ENCODE measurements at places on chromosomes 13 and 19.

- DNase-seq: peak; percentile 44
Observed at GRCh38 chr13:97434397-97435201, 630 bp downstream of the RAP2A start.

GRCh38 chr19:41352609-41353465, 885 bp downstream of the TGFB1 start:
- peak; percentile 89 for DNase-seq

DNA sequence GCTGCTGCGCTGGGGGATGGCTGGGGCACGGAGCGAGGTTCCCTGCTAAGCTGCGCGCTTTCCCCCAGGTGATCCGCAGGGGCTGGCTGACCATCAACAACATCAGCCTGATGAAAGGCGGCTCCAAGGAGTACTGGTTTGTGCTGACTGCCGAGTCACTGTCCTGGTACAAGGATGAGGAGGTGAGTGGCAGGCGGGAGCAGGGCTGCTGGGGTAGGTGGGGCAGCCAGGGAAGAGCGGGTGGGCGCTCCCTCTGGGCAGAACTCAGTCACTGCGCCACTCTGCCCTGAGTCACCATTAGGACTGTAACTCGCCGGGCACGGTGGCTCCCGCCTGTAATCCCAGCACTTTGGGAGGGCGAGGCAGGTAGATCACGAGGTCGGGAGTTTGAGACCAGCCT, 23.8 kb downstream of the TMED1 start:
- DNase-seq: no peak

GRCh38 chr13:51760592-51760991, 43.4 kb downstream of the DHRS12 start:
- DNase-seq: no peak

DNA sequence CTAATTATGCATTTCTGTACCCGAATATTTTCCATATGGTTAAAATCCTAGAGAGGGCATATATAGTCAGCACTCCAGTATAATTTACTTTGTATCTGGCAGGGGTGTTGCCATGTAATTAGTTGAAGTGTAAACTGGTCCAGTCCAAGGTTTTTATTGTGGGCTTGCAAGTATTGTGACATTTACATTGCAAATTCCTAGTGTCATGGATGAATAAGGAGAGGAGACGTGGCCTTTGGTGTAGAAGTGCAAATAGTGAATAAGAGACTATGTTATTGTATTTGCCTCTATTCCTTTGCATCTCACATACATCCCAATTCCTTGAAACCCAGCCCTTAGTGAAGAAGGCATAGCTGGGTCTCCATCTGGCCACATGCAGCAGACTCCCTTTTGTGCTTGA, 330.6 kb downstream of the ATP8A2 start:
- DNase-seq: no peak

- DNase-seq: no peak
Observed at GRCh38 chr13:80841414-80841813, 500.5 kb upstream of the SPRY2 start.

- DNase-seq: no peak
Observed at GRCh38 chr13:105848494-105848893, 687.0 kb downstream of the EFNB2 start.

GRCh38 chr13:110126391-110126961, 180.5 kb downstream of the COL4A1 start:
- DNase-seq: no peak

DNA sequence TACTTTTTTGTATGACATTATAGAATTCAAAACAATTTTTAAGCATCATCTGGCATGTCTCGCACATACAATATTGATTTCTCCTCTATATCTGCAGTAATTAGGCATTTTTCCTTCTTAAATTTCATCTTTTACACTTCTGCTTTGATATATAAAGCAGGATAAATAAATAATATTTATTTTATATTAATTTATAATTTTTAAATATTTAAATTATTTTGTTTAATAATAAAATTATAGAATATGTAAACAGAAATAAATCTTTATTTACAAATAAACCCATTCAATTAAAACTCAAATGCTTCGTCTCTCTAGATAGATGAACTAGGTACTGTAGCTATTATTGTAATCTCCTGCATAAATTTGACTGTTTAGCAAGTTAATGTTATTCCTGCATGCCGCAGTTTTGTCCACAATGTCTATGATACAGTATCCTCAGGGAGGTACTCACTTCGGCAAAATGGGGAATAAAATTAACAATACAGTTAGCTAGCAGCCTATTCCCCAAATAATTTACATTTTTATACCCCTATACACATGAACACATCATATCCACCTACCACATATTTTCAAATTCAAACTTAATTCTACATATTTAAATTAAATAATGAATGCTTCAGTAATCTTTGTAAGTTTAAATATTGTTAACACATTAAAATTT, 473.6 kb upstream of the SLC10A2 start:
- no peak for DNase-seq

- no peak for DNase-seq
Observed at GRCh38 chr13:64446372-64446771, 2783.8 kb downstream of the PCDH9 start.

GRCh38 chr13:40016953-40017660, 361.6 kb downstream of the COG6 start:
- no peak for DNase-seq

DNA sequence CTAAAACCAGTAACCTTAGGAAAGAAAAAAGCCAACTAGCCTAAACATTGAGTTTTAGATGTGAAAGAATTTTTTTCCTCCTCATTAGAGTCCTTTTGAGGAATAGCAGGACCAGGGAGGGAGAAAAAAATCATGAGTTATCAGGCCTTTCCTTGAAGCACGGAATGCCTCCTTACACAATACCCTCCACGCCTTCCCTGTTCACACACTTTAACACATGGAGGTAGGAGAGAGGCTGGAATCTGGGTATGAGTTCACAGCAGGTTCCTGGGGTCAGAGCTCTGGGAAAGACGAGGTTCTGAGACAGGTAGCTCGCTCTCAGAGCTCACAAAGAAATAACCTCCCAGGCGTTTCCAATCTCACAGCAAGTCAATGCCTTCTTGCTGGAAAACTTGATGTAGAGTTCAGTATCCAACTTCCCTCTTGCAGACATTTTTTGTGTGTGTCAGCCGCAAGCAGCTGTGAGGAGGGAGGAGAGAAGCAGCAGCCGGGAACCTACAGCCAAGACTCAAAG, 716 bp downstream of the ZNF573 start:
- DNase-seq: no peak

DNA sequence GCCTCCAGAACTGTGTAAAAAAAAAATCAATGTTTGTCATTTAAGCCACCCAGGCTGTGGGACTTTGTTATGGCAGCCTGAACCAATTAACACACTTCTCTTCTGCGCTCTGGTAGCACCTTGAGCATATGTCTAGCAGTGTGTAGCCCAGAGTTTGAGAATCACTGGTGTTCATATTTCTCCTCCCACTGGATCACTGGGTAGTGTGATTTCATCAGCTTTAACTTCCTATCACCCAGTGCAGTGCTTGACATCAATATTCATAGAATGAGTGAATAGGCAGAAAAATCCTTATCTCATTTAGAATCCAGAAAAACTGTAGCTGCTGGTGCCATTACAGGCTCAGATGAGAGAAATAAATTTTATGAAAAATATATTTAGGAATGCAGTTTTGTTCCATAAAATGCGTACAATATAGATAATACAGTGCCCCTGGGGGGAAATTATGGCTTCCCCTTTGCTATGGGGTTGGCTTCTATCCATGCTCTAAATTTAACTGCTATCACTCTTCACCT, 30.7 kb upstream of the WASF3 start:
- no peak for DNase-seq

DNA sequence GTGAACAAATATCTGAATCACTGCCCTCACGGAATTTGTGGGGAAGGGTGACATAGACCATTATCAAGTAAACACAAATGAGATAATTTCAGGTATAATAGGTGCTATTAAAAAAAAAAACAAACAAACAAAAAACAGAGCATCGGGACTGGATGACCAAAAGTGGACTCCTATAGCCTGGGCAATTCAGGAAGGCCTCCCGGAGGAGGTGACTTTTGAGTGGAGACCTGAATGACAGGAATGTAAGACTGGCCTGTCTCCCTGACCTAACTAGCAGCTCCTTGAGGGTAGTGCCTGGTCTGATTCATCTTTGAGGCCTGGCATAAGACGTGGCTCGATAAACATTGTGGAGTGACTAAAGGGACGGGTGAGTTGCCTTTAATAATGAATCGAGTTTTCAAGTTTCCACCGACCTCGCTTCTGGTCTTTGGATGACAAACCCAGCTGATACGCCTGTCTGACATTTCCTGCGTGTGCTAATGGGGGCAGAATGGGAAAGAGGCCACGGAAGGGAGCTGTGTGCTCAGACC, 6.8 kb downstream of the KLK10 start:
- DNase-seq: no peak

DNA sequence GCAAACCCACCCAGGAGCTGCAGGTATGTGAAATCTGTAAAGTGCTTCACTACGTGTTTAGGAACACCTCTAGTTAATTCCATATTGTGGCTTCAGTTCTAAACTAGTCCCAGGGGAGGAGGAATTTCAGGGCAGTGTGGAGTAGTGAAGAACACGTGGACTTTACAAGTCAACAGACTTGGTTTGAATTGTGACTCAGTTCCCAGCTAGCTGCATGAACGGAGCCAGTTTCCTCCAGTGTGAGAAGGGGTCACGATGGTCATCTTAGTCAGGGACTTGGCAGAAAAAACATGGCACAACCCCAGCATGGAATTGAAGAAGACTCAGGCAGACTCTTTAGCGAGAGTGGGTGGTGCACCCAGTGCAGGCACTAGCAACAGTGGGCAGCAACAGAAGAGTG, 175.7 kb upstream of the UBL3 start:
- DNase-seq: no peak

GRCh38 chr19:8336072-8336569, 6.9 kb downstream of the KANK3 start:
- DNase-seq: no peak

GRCh38 chr19:50244695-50245094, 41.3 kb downstream of the MYH14 start:
- DNase-seq: no peak

- no peak for DNase-seq
Observed at GRCh38 chr19:35429698-35430408, 18.2 kb upstream of the FFAR2 start.

DNA sequence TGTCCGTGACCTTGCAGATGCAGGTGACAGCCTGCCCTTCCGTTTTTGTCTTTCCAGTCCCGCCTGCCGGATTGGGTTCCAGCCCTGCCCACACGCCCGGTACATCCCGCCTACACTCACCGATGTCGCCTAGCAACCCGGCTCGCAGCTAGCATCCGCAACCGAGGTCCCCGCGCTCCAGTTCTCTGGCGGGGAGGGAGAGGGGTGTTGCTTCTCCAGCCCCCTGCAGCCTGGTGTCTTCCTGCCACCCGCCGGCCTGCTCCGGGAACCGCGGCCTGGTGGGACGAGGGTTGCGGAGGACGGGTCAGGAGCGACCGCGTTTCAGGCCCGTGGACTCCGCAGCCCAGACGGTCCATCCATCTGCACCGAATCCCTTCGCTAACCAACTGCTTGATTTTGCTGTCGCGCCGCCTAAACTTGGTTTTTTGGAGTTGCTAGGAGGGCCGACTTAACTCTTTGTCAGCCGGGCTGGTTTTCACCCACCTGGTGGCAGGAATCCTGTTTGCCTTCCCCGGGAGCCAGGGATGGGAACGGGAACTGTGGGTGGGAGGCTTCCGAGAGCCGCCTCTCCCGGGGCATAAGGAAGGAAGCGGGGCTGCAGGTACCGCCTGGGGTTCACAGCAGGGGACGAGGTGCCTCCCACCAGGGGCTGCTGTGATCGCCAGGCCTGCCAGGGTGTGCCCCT, 15.4 kb upstream of the MATK start:
- peak; percentile 67 for DNase-seq

GRCh38 chr19:862581-863314, 3.3 kb downstream of the CFD start:
- DNase-seq: peak; percentile 82

DNA sequence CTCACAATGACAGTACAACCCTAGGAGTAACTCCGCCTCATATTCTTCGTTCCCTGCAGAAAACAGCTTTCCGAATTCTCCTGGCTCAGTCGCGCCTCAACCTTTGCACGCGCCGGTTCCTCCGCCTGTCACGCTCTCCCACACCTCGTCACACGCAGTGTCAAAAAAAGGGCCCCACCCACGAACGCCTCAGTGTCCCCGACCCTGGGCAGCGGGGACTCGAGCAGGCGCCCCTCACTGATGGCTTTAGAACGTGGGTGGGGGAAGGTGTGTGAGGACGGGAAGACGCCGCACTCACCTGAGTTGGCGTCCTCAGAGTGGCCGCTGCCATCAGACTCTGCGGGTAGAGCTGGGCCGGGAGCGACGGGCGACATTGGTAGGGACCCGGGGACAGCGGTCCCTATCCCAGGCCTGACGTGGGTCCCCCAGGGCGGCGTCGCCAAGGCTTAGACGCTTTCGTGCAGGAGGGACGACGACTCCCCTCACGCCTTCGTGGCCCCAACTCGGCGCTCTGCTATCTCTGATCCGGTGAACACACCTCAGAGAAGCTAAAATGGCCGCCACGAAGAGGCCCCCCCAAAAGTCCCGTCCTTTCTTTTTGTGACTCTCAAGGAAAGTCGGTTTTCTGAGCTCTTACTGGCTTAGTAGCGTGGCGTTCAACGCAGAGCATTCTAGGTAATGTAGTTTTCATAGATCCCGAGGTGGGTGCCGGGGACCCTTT, at the start of gene ZNF154:
TSS of gene ZNF154 (minus strand) at position 564 of the 721 bp plus-strand sequence. CDS start at position 331, 233 bp downstream.
- DNase-seq: peak; percentile 33

GRCh38 chr19:719636-720344, 11.1 kb downstream of the PALM start:
- DNase-seq: no peak

DNA sequence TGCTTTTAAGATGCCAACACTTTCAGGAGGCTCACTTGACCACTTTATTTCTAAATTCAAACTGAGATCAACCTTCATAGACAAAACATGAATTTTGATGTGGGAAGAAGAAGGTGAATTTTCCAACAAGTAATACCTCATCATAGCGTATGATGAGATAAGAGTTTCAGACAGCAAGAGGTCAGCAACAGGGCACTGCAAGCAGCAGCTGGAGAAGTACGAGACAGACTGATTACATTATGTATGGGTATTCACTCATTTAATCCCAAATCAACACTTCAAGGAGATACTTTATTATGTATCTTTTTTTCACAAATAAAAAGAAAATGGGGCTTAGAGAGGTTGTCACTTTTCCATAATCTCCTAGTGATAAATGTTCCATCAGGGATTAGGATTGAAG, 389.8 kb downstream of the TBC1D4 start:
- no peak for DNase-seq

DNA sequence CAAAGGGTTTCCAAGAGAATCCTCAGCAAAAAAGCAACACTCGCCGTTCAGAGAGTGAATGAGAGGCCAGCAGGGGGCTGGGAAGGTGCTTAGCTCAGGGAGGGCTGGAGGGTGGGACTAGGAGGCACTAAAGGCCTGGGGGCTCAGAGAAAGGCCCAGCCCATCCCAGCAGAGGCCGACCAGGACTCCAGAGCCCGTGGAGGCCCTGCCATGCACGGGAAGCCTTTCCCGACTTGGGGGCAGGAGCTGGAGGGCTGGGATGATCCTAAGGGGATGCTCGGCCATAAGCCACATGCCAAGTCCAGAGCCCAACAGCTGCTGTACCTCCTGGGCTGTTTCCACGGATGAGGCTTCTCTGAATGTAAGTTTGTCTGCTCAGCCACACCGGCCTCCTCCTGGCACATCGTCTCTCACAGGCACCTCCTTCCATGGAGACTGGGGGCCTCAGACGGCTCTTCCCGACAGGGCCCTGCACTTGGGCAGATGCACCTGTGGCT, 19.5 kb downstream of the RASA3 start:
- peak; percentile 7 for DNase-seq

All from stimulated activated naive CD8-positive, alpha-beta T cell treated with anti-CD3 and anti-CD28 coated beads, Interleukin-15, Interleukin-2, amounts not matched to agents 100 U/mL and 50 U/mL, for 24 hours (primary cell).